ENCODE measurements at places on chromosomes 11 and 22. TPM values are rescaled to one million over a fixed set of nuclear protein-coding genes. Genes with fewer than 3 reads are reported as not detected.
A peak's percentile ranks its signal among the peaks of the same experiment; 100 is the strongest.

GRCh38 chr11:65454696-65455456, 32.3 kb downstream of the NEAT1 start:
- peaks cover 45% of the 10 kb centered on the region for H3K4me1 ChIP-seq
- H3K4me3 ChIP-seq, result peak overlapping the region; percentile 73
- DNase-seq, result peak; percentile 75
- peak overlapping the region; percentile 91 for H3K27ac ChIP-seq
- H3K36me3 ChIP-seq, result no peaks in the 10 kb centered on the region
- no peaks in the 10 kb centered on the region for H3K27me3 ChIP-seq

- peaks cover 5% of the 10 kb centered on the region for H3K36me3 ChIP-seq
- H3K27ac ChIP-seq, result no peak overlapping the region
- H3K4me1 ChIP-seq, result peaks cover 19% of the 10 kb centered on the region
- H3K27me3 ChIP-seq, result peaks cover 33% of the 10 kb centered on the region
- DNase-seq, result no peak
Observed at GRCh38 chr11:45737056-45737455, 67.9 kb upstream of the SLC35C1 start.

DNA sequence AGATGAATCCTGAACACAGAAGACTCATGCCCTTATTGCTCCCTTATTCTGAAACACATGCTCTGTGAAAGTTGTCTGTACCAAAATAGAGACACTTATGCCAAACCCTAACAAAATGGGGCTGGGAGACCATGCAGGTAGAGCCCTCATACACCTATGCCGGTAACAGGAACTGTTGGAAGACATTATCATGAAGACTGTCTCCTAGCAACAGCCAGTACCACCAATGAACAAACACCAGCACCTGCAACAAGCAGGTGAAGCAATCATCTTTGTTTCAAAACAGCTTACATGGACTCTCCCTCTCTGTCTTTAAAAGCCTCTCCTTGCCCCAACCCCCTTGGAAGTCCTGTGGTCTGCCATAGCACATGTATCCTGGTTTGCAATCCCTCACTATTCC, 17.2 kb downstream of the SLC5A4 start:
- no peak overlapping the region for H3K27ac ChIP-seq
- DNase-seq, result no peak
- H3K4me3 ChIP-seq, result no peak overlapping the region
- peaks cover 3% of the 10 kb centered on the region for H3K4me1 ChIP-seq
- H3K27me3 ChIP-seq, result peaks cover 8% of the 10 kb centered on the region
- H3K36me3 ChIP-seq, result no peaks in the 10 kb centered on the region

DNA sequence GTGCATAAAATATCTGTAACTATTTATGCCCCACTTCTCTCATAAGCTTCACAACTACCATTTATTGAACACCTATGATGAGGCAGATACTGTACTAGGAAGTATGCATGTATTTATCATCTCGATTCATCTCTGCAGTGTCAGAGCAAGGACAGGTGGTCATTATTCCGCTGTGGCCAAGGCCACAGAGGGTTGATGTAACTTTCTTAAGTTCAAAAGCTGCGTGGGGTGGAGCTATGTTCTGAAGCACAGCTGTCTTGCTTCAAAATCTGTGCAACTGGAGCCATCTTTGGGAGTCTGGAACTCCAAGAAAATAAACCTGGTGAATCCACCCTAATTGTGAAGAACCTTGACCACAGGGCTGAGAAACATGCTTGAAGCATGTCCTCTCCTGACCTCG, 60.2 kb upstream of the HMGXB4 start:
- H3K27ac ChIP-seq, result no peak overlapping the region
- no peak for DNase-seq
- H3K27me3 ChIP-seq, result peaks cover 39% of the 10 kb centered on the region
- H3K4me3 ChIP-seq, result no peak overlapping the region

Gene KCNE3
- total RNA-seq, result 0.72 TPM

DNA sequence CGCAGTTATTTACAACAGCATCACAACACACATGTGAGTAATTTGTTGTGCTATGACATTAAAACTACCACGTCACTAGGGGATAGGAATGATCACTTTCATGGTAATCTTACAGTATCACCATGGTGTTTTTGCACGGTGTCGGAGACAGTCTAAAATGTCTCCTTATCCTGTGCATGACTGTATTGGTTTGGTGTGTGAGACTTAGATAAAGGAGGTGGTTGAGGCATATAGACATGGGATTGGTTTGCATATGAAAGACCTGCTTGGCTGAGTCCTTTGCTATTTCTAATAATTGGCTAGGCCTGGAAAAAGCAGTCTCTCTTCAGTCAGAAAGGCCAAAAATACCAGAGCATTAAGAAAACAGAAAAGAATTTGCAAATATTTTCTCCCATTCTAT, 30.2 kb downstream of the MSANTD4 start:
- no peak overlapping the region for H3K4me3 ChIP-seq
- DNase-seq, result no peak
- H3K4me1 ChIP-seq, result no peaks in the 10 kb centered on the region
- H3K27ac ChIP-seq, result no peak overlapping the region
- H3K36me3 ChIP-seq, result peaks cover 5% of the 10 kb centered on the region

Gene BTBD18
- not detected for total RNA-seq

- no peaks in the 10 kb centered on the region for H3K36me3 ChIP-seq
- DNase-seq, result no peak
- H3K27ac ChIP-seq, result no peak overlapping the region
- no peaks in the 10 kb centered on the region for H3K27me3 ChIP-seq
- H3K4me1 ChIP-seq, result peaks cover 23% of the 10 kb centered on the region
Observed at GRCh38 chr11:31783252-31783651, 27.9 kb downstream of the PAX6 start.

DNA sequence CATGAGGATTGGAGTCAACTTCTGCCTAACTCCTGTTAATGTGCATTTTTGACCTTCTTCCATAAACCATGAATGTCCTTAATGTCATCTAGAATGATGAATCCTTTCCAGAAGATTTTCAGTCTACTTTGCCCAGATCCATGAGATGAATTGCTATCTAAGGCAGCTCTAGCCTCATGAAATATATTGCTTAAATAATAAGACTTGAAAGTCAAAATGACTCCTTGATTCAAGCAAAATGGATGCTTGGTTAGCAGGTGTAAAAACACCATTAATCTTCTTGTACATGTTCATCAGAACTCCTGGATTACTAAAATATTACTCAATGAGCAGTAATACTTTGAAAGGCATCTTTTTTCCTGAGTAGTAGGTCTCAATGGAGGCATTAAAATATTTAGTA, 238.5 kb upstream of the ZC3H12C start:
- H3K4me3 ChIP-seq, result no peak overlapping the region
- H3K4me1 ChIP-seq, result peaks cover 9% of the 10 kb centered on the region
- peaks cover 1% of the 10 kb centered on the region for H3K36me3 ChIP-seq
- H3K27ac ChIP-seq, result no peak overlapping the region

Gene CRYAB
- 770 TPM for total RNA-seq

- peak; percentile 81 for DNase-seq
- peaks cover 12% of the 10 kb centered on the region for H3K4me1 ChIP-seq
- no peak overlapping the region for H3K27ac ChIP-seq
- no peaks in the 10 kb centered on the region for H3K36me3 ChIP-seq
Observed at GRCh38 chr11:2530131-2530854, 85.5 kb downstream of the KCNQ1 start.

GRCh38 chr11:34552270-34552669, 38.7 kb upstream of the ELF5 start:
- H3K27ac ChIP-seq, result no peak overlapping the region
- no peak for DNase-seq
- peaks cover 48% of the 10 kb centered on the region for H3K27me3 ChIP-seq
- peaks cover 2% of the 10 kb centered on the region for H3K36me3 ChIP-seq
- H3K4me3 ChIP-seq, result no peak overlapping the region
- no peaks in the 10 kb centered on the region for H3K4me1 ChIP-seq

Gene NAALAD2
- 1.1 TPM for total RNA-seq

Gene MPPED2
- total RNA-seq, result not detected

- no peak for DNase-seq
- no peak overlapping the region for H3K27ac ChIP-seq
- H3K27me3 ChIP-seq, result peaks cover 12% of the 10 kb centered on the region
- H3K4me3 ChIP-seq, result no peak overlapping the region
Observed at GRCh38 chr11:57354699-57355098, 16.5 kb downstream of the P2RX3 start.

GRCh38 chr11:13068211-13068610, 59.1 kb downstream of the RASSF10 start:
- no peak overlapping the region for H3K4me3 ChIP-seq
- no peaks in the 10 kb centered on the region for H3K36me3 ChIP-seq
- DNase-seq, result no peak
- H3K4me1 ChIP-seq, result no peaks in the 10 kb centered on the region
- peaks cover 22% of the 10 kb centered on the region for H3K27me3 ChIP-seq

DNA sequence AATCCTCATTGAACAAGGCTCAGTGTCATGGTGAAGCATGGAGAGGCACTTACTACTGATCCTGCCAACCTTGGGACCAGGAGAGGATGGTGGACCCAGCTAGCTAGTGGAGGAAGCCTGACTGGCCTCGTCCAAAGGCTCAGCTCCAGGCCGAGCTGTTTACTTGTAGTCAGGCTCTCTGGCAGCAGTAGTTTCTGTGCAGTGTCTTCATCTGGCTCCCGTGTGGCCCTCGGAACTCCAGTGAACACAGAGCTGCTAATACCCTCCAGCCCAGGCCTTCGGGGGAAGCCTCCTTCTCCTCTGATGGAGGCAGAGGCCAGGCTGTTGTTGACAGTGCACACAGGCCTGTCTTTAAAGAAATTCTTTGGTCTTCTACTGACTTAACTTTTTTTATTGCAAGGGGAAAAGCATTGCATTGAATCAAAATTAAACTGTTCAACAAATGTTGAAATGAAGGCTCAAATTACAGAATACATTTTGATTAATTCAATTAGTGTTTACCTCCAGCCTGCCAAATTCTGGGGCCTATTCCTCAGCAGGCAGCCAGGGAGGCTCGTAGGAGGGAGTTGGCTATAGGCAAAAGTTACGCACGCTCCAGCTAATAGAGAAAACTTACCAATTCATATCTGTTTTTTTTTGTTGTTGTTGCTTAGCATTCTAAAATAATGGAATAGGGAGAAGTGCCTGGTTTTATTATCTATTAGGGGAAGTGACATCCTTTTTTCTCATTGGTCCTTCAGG, 18.8 kb downstream of the PPFIBP2 start:
- H3K4me1 ChIP-seq, result no peaks in the 10 kb centered on the region
- H3K27ac ChIP-seq, result no peak overlapping the region
- peaks cover 10% of the 10 kb centered on the region for H3K27me3 ChIP-seq
- H3K36me3 ChIP-seq, result peaks cover 2% of the 10 kb centered on the region

DNA sequence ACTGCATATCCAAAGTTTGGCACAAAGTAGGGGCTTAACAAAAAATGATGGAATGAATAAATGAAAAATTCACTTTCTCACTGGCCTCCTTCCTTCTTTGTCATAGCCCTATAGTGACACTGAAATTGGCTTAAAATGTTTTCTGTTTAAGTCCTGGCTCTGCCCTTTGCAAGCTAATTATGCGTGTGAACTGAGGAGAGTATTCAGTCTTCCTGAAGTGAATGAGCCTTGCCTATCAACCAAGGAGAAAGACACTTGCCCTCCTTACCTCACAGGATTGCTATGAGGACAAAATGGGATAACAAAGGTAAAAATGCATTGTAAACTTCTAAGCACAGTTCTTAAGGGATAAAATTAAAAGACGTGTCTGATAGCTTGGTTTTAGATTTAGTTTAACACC, 729.8 kb upstream of the ANO3 start:
- no peaks in the 10 kb centered on the region for H3K4me1 ChIP-seq
- no peak for DNase-seq
- no peaks in the 10 kb centered on the region for H3K27me3 ChIP-seq
- no peak overlapping the region for H3K27ac ChIP-seq
- no peak overlapping the region for H3K4me3 ChIP-seq
- H3K36me3 ChIP-seq, result no peaks in the 10 kb centered on the region

GRCh38 chr22:36586271-36586670, 57.3 kb upstream of the EIF3D start:
- H3K27ac ChIP-seq, result no peak overlapping the region
- peaks cover 34% of the 10 kb centered on the region for H3K27me3 ChIP-seq
- H3K4me3 ChIP-seq, result no peak overlapping the region
- H3K36me3 ChIP-seq, result no peaks in the 10 kb centered on the region

DNA sequence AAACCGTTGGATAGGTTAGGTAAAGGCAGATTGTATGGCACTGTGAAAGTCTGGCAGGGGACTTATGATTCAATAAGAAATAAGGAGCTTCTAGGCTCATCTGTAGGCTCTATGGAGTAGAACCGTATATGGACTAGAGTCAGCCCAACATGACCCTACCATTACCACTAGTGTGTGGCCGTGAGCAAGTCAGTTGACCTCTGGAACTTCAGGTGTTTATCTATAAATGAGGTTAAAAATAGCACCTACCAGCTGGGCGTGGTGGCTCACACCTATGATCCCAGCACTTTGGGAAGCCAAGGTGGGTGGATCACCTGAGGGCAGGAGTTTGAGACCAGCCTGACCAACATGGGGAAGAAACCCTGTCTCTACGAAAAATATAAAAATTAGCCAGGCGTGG, 4.4 kb downstream of the HINFP start:
- no peak overlapping the region for H3K27ac ChIP-seq
- no peak for DNase-seq
- H3K4me3 ChIP-seq, result no peak overlapping the region
- H3K27me3 ChIP-seq, result no peaks in the 10 kb centered on the region
- H3K4me1 ChIP-seq, result peaks cover 22% of the 10 kb centered on the region

Gene CEP126
- total RNA-seq, result 18.0 TPM

DNA sequence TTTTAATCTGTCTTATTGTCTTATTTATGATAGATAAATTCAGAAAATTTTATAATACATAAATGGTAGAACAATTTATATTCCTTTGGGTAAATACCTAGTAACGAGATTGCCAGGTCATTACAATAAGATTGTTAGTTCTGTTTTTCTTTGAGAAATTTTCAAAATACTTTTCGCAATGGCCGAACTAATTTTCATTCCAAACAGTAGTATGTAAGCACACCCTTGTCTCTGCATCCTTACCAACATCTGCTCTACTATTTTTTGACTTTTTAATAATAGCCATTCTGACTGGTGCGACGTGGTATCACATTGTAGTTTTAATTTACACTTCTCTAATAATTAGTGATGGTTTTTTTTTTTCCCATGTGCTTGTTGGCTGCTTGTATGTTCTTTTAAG, 351.4 kb upstream of the LUZP2 start:
- H3K4me3 ChIP-seq, result no peak overlapping the region
- no peak for DNase-seq
- H3K4me1 ChIP-seq, result no peaks in the 10 kb centered on the region
- peaks cover 6% of the 10 kb centered on the region for H3K36me3 ChIP-seq
- no peaks in the 10 kb centered on the region for H3K27me3 ChIP-seq
- no peak overlapping the region for H3K27ac ChIP-seq

Gene CD3E
- not detected for total RNA-seq

- no peak for DNase-seq
- H3K4me3 ChIP-seq, result no peak overlapping the region
- H3K27me3 ChIP-seq, result peaks cover 18% of the 10 kb centered on the region
Observed at GRCh38 chr22:48920776-48921241, 906.9 kb downstream of the BRD1 start.

GRCh38 chr11:60858236-60858635, 2.5 kb upstream of the PTGDR2 start:
- peaks cover 7% of the 10 kb centered on the region for H3K4me1 ChIP-seq
- no peak overlapping the region for H3K4me3 ChIP-seq
- peaks cover 2% of the 10 kb centered on the region for H3K27me3 ChIP-seq
- H3K36me3 ChIP-seq, result no peaks in the 10 kb centered on the region

DNA sequence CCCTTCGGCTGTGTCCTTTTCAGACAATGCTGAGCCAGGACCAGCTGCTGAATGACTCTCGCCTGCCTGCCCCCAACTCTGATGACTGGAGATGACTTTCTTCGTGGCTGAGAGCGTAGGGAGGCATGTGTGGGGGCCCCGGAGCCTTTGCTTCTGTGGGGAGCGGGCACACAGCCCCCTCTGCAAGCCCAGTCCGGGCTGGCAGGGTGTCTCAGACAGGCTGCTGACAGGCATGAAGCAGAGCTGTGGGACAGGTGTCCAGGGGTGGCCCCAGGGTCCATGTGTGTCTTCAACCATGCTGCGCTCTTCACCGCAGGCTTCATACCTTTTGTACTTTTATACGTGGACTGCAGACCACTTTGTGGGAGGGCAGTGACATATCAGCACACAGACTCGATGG, 16.6 kb downstream of the CYB5R2 start:
- no peak overlapping the region for H3K4me3 ChIP-seq
- no peak overlapping the region for H3K27ac ChIP-seq
- no peaks in the 10 kb centered on the region for H3K27me3 ChIP-seq

Measured in chondrocyte (in vitro differentiated cells).